ENCODE measurements at places on chromosomes 1 and 21.

DNA sequence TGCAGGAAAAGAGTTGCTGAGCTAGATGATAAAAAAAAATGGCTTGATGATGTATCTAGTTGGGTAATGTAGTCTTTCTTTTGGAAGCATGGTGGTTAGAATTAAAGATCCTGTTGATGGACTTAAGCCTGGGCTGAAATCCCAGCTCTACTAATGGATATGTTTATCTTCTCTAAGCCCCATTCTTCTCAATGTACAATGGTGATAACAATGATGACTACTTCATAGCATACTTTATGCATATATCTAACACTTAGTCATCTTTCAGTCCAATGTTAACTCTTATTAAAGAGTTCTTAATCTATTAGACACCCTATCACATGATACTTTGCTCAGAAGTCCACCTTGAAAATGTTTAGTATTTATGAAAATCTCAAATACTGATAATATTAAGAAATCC is 189.5 kb downstream of the PLA2G4A start:
- no peak for DNase-seq

DNA sequence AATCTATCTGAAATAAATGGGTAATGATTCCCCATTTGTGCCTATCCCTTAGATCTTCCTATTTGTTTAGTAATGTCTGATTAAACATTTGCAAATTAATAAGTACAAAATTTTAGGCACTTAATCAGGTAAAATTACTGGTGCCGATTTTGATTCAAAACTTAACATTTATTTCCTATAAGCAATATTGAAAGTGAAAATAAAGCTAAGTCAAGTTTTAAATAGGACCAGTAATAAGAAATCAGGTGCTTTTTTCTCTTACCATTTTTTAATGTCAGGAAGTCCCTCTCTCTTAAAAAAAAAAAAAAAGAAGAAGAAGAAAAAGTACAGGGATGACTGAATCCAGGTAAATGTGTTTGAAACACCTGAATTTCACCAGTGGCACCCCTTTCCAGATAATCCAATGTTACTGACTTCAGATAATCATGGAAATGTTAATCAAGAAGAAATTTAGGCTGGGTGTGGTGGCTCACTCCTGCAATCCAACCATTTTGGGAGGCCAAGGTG is 836 bp upstream of the GBP4 start:
- DNase-seq = no peak

GRCh38 chr1:191643060-191643459 is 515.2 kb upstream of the RGS18 start:
- no peak for DNase-seq

- peak; percentile 72 for DNase-seq
Measured at GRCh38 chr1:205061665-205062069, 18.7 kb downstream of the CNTN2 start.

DNA sequence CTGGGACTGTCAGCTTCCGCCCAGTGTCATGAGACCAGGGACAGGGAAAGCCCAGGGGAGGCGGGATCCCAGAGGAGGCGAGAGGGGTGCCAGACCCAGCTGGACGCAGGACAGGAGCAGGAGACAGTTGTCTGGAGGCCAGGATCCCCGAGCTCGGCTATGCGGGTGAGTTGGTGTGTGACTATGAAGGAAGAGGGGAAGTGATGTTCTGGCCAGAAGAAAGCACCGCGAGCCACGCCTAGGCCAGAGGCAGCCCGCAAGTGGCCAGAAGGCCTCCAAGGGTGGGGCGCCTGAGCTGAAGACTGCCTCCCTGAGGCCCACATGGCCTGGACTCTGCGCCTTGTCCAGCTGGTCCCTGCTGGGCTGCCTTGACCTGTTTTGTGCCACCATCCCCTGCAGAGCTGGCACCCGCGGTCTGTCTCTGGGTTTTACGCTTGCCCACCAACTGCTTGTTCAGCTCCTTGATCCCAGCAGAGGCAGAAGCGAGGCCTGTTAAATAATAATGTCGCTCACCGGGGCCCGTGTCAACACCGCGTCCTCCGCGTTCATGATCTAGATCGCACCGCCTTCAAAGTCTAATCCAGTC is 85.2 kb upstream of the ACTL8 start:
- DNase-seq = no peak

GRCh38 chr1:183804916-183805841 is at the start of gene RGL1:
Gene RGL1 (plus strand): TSS chr1:183805120. CDS start chr1:183805298, 178 bp downstream.
- DNase-seq = peak; percentile 20

- DNase-seq = no peak
Measured at GRCh38 chr1:42841010-42841409, 5.4 kb upstream of the ZNF691 start.

DNA sequence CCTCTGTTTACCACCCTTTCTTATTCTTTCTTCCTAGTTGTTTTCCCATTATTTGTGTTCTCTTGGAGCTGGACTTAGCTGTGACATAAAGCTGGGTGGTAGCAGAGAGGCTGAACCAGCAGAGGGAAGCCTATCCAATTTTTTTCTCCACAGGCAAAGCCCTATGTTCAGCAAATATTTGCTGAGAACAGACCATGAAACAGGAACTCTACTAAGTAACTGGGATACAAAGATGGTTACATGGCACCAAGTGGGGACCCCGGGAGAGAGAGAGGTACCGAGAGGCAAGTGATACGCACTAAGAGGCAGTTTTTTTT is 6.6 kb downstream of the CFAP141 start:
- no peak for DNase-seq

DNA sequence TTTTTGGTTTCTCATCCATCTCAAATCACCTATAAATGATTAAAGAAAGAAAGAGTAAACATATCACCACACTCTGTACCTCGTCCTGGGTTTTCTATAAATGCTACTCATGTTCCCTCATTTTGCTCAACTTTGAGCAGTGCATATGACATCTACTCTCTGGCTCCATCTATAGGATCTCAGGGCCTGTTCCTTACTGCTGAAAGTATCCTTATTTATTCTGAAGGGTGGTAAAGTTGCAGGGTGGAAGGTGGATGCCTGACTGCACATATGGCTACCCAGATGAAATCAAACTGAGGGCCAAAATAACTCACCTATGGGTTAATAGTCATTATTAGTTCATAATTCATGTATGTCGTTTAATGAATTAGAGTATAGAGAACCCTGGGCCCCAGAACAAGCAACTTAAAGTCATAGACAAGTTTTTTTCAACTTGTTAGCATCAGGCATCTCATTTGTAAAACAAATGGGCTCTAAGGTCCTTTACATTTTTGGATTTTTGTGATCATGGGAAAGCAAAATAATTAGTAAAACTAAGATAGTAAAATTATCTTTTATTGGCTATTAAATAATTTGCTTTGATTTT is 46.5 kb downstream of the NCF2 start:
- no peak for DNase-seq

DNA sequence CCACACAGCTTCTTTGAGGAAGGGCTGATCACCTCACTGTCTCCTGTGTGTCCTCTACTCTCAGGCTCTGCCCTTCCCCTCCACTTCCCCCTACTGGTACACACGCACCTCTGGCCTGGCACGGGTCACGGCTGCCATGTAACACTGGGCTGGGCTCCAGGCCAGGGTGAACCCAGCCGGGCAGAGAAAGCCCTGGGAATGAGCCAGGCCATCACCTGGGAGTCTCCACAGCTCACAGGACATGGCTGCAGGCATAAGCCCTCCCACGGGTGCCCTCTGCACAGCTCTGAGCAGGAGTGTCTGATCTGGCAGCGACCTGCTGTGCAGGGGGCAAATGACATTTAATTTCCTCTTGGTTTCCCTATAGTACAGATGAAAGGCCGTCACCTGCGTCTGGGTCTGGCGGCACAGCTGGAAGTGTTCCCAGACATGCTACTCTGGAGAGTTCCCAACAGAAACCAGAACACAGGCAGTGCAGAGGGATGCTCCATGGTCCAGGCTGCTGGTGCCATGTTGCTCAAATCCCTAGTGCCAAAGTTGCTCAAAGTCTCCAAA is 61.2 kb downstream of the ERI3 start:
- DNase-seq = no peak

GRCh38 chr1:201739492-201740085 is 89.4 kb upstream of the IPO9 start:
- DNase-seq = peak; percentile 60

- DNase-seq = peak; percentile 17
Measured at GRCh38 chr1:149849947-149850360, 49.4 kb upstream of the BOLA1 start.

DNA sequence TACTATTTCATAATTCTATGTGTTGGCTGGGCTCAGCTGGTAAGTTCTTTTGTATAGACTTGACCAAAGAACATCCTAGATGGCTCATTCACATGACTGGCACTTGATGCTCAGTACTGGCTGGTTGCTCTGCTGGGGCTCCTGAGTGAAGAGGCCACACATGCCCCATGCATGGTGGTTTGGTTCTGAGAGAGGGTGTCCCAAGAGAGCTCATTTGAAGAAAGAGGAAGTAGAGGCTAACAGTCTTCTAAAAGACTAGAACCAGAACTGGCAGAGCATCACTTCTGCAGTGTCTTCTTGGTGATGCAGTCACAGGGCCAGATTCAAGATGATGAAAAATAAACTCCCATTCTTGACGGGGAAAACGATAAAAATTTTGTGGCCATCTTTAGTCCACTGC is 5.2 kb upstream of the BACH1 start:
- DNase-seq = no peak

GRCh38 chr1:248813546-248813945 is 12.2 kb downstream of the SH3BP5L start:
- DNase-seq = no peak

GRCh38 chr21:38945545-38946245 is 140.0 kb downstream of the ETS2 start:
- DNase-seq = no peak

- DNase-seq = no peak
Measured at GRCh38 chr1:65704318-65704717, 88.4 kb upstream of the PDE4B start.

DNA sequence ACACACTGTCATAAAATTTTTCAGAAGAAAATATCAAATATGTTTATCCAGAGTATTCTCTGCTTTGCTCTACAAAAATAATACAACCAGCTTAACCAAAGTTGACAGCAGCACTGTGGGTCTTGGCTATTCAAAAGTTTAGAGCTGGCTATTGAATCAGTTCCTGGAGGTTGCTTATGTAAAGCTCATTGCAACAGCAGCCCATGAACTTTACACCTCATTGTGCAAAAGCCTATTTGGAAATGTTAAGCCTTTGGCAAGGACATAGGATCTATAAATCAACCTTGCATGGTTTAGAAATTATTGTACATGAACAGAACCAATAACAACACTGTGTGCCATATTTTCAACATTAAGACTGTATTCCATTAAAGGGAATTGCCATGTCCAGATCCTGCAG is 714.9 kb downstream of the ADGRL2 start:
- no peak for DNase-seq

DNA sequence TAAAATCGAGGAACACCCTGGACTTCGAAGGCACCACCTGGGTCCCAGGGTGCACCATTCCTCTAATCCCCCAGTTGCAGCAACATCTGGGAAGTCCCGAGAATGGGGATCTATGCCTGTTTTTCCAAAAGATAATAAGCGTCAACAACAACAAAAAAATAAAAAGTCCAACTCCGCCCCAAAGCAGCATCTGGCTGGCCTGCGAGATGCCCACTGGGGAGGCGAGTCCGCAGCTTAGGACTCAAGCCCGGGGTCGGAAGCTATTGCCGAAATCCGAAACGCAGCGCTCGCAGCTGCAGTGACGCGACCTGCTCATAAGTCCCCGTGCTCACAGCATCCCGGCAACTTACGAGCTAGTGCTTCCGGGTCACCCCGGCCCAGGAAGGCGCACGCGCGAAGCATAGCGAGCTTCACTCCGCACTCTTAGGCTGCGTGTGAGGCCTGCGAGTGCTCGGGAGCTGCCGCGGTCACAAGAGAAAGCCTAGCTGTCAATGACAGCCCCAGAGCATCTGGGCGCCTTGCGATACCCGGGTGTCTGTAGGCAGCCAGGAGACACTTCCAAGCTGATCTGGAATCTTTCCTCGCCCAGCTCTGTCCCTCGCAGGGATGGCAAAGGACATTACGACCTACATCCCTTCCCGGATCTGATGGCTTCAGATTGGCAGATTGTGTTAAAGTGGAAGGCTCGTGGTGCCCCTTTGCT is 9.9 kb upstream of the LTN1 start:
- peak; percentile 94 for DNase-seq

DNA sequence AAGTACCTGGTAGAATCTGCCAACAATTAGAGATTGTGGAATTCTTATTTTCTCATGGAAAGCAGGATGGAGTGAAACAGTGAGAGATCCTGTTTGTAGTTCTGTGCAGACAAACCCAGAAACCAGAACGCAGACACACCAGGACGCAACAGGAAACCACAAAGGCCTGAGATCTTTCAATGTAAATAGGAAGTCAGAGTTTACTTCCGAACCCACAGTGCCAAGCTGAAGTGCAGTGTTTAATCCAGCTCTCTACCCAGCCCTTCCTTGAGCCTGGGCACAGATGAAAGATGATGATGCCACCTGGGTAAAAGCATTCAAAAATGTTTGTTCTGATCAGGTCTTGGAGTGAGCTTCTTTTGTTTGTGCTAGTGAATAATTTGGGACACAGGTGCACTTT is 244.2 kb upstream of the HOOK1 start:
- peak; percentile 70 for DNase-seq

GRCh38 chr1:224404916-224405603 is 29.5 kb downstream of the WDR26 start:
- DNase-seq = no peak

DNA sequence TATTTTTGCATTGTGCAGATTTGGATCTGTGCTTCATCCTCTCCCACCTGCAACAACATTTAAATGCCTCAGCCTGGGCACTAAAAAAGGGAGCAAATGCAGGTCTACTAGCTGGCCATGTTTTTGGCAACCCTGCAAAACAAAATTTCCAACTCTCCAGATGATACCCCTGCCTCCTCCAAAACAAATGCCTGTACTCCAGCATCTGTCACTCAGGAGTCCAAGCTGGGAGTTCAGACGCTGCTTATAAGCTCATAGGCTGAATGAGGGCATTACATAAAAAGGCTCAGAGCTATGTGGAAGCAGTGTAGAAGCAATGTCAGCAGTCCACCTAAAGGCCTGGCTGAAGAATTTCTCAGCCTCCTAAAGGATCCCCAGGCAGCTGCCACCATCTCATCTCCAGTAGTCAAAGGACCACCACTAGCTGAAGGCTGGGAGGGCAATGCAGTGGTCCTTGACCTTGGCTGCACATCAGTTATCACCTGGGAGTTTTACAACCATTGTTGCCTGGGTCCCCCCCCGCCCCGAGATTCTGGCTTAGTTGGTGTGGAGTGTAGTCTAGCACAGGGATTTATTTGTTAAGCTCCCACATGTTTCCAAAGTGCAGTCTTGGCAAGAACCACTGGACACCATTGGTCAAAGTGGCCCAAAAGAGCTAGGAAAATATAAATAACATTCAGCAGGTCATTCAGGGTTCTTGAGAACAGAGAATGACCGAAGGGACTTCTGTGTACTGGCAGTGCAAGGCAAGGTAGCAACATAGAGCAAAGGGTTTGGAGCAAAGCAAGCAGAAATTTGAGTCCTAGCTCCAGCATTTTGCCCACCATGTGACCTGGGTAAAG is 57.2 kb downstream of the ITPKB start:
- DNase-seq = no peak

Data from stimulated activated naive CD4-positive, alpha-beta T cell (primary cell).